ENCODE measurements at places on chromosomes 11 and 22.

- no peak for DNase-seq
These were observed 25.0 kb upstream of the CCDC34 start for GRCh38 chr11:27388001-27388400.

GRCh38 chr22:49351761-49352227 is 475.9 kb downstream of the BRD1 start:
- DNase-seq, result no peak

DNA sequence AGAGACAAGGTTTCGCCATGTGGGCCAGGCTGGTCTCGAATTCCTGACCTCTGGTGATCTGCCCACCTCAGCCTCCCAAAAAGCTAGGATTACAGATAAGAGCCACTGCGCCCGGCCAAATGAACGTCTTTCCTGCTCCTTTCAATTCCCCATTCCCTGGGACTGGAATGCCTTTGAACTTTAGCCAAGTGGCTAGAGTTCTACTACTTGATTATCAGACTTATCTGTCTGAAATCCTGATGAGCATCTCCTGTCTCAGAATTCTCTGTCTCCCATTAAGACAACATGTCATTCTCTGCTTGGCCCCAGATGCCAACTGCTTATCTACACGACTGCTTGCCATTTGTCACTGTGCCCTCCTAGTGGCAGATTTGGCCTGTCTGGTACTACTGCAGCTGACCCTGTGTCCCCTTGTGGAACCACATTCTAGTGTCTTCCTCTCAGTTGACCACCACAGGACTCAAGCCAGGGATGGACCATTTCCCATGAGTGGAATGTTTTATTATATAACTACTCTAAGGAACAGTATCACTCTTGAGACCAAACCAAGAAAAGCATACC is 33.1 kb upstream of the IPO7 start:
- no peak for DNase-seq

DNA sequence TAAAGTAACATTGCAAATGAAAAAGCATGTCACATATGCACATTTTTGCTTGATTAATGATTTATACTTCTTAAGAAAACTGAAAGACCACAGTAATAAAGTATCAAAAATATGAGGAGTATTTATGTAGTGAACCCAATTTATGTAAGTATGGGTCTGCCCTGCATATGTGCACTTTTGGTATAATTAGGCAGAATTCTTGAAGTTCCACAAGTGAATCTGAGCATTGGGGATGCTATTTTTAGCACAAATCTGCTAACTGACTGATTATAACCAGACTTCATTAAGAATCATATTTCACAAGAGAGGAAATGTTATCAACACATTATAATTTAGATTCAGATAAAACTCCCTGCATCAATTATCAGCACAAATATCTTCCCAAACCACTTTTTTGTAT is 407.1 kb upstream of the LRRC4C start:
- no peak for DNase-seq

GRCh38 chr11:45834298-45834756 is 12.9 kb upstream of the CRY2 start:
- no peak for DNase-seq

- DNase-seq, result no peak
These were observed 136.1 kb downstream of the MORC2 start for GRCh38 chr22:30832407-30832987.

Measured in activated CD4-positive, CD25-positive, alpha-beta regulatory T cell (primary cell).